ENCODE measurements at places on chromosomes 6 and 20.
A peak's percentile ranks its signal among the peaks of the same experiment; 100 is the strongest.

- no peak for DNase-seq
Measured at GRCh38 chr6:22326500-22326899, 29.7 kb upstream of the PRL start.

DNA sequence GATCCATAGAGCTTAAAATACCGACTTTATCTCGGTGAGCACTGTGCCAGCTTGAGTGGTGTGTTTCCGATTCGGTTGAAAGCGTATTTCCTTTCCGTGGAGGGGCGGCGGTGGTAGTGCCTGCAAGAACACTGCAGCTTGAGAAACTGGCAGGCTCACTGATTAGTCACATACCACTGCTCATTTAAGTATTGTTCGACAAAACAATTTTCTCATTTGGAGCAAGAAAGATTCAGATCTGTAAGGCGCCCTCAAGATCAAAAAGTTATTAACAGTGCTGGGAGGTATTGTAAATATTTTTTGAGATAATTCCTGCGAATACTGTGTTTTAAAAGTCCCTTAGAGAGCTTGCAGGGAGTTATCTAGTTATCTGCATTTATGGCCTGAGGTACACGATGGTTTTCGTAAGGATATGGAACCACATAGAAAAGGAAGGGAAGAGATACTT lies 1.3 kb downstream of the MAPK14 start:
- DNase-seq: peak; percentile 67

- no peak for DNase-seq
Measured at GRCh38 chr20:61748376-61748775, 317.3 kb downstream of the TAF4 start.

DNA sequence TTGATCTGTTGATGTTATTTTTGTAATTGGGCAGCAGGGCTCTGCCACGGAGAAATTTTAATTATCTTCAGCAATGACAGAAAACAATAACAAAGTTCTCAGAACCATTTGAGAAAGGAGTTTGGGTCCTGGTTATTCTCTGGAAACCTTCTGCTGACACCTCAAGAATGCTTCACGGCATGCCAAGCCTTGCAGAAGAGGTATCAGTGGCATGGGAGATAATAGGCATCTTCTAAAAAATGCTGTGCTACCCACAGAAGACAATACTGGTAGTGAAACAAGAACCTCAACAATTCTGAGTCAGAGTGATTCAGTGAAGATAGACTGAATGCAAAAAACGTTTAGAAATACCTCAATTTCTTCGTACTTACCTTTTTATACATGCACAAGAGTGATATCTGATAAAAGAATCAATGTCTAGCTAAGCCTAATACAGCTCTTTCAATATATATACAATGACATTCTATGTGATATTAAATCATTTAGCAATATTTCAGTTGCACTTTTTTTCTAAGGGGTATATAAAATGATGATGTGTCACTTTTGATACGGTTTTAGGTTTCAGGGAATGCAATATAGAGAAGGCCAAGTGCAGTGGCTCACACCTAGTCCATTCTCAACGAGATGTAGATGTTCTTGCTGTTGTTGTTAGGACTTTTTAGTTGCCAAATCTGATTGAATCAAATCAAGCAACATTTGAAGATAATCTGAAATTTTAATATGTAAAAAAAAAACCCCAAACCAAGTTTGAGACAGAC lies 110.4 kb upstream of the COL21A1 start:
- no peak for DNase-seq

DNA sequence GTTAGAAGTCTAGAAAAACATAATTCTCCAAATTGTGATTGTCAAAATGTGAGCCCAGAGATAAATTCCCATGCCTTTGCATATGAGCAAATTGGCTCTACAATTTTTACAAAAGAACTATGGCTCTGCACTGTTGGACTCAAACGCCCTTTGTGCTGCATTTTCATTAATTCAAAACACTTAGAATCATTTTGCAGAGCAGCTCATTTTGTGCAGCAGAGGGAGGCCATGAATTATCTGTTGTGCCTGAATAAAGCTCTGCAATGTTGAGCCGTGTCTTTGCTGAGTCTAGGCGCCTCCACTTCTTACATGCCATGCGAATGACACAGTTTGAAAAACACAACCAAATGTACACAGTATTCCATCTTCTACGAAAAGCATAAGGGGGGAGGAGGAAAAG lies 230.2 kb downstream of the PRKN start:
- DNase-seq: peak; percentile 57

DNA sequence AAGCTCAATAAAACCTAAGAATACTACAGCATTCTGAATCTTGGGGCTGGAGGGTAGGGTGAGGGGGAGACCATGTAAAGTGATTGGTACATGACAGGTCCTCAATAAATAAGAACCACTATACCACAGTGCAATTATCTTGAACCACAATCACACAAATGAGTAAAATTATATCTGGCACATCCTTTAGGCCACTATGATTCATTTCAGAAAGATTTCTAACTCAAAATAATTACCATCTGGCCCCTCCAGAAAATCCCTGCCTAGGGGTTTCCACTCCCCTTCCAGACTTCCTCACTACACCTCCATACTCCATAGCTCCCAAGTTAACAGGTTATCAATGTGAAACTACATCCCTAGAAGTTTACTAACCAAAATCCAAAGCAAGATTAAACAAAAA lies 19.7 kb downstream of the AKIRIN2 start:
- DNase-seq: no peak

GRCh38 chr6:86856379-86856778 lies 80.9 kb upstream of the HTR1E start:
- DNase-seq: no peak

- no peak for DNase-seq
Measured at GRCh38 chr6:166662690-166663089, 35.6 kb upstream of the RPS6KA2 start.

DNA sequence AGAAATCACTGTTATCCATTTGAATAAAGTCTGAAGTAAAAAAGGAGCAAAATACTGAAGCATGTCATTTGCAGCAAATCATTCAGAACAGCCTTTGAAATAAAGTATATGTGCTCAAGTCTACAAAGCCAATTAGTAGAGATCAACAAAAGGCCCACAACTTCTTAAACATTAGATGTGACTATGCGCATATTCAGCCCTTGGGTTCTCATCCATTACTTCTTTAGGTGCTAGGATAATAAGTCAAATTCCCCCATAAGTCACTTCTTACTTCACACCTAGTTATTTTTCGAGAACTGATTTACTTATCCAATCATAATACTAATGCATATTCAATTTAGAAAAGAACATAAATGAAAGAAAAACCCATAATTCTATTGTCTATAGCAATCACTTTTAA lies 31.0 kb downstream of the PHIP start:
- no peak for DNase-seq
